Activated CD8-positive, alpha-beta T cell treated with anti-CD3 and anti-CD28 coated beads for 36 hours (primary cell): ENCODE measurements at places on chromosomes 6 and 20. TPM values are rescaled to one million over a fixed set of nuclear protein-coding genes. Genes with fewer than 3 reads are reported as not detected.
A peak's percentile ranks its signal among the peaks of the same experiment; 100 is the strongest.

PTCRA gene
- not detected for total RNA-seq

GRCh38 chr6:69699655-69700054 lies 97.2 kb downstream of the LMBRD1 start:
- no peak for DNase-seq

- no peak for DNase-seq
Measured at GRCh38 chr6:20115246-20115980, 96.9 kb downstream of the MBOAT1 start.

CALHM6 gene
- 10.9 TPM for total RNA-seq

- no peak for DNase-seq
Measured at GRCh38 chr6:105817370-105817769, 268.8 kb upstream of the PRDM1 start.

ALDH5A1 gene
- 20.8 TPM for total RNA-seq

DNMT3B gene
- 2.9 TPM for total RNA-seq

DNA sequence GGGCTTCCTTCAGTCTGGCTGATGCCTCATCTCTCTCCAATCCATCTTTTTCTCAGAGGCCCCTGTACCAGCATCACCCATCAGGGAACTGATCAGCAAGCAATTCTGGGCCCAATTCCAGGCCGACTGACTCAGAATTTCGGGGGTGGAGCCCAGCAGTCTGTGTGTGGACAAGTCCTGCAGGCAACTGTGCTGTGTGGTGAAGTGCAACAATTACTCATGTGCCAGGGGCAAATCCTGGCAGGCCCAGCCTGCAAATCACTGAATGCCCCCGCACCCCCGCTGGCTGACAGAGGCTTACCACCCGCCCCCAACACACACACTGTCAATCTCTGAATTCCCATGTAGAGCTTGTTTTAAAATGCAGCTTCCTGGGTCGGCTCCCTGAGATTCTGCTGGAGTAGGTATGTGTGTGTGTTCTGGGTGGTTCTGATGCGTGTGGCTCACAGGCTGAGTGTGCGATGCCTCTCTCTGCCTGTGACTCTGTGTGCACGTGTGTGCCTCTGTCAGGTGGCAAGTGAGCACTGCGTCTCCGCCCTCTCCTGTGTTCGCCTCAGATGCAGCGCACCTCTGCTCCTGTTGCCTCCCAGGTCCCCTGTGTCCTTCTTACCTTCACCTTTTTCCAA lies 45.4 kb downstream of the SSR1 start:
- DNase-seq = no peak

DNA sequence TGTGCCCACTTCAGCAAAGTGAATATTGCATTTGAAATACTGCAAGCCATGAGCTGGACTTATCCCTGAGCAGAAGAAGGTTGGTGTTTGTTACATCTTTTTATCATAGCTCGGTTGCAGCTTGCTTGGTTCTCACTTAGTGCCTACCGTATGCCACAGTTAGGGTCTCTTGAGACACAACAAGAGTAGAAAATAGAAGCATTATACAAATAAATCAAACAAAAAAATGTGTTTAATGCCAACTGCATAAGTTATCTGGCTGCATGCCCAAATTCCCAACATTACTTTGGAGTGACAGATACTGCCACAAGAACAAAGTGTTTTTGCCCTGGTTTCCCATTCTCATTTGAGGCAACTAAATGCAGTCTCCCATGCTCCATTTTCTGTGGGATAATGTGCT lies 53.9 kb upstream of the LAMP5 start:
- DNase-seq = no peak

GRCh38 chr20:55830121-55830827 lies 175.0 kb downstream of the CBLN4 start:
- DNase-seq = no peak

NT5E gene
- 6.7 TPM for total RNA-seq

GRCh38 chr6:25050356-25050755 lies 114.6 kb upstream of the RIPOR2 start:
- peak; percentile 86 for DNase-seq

COL12A1 gene
- not detected for total RNA-seq

GRCh38 chr6:43220439-43220951 lies 8.8 kb downstream of the DNPH1 start:
- no peak for DNase-seq

DNA sequence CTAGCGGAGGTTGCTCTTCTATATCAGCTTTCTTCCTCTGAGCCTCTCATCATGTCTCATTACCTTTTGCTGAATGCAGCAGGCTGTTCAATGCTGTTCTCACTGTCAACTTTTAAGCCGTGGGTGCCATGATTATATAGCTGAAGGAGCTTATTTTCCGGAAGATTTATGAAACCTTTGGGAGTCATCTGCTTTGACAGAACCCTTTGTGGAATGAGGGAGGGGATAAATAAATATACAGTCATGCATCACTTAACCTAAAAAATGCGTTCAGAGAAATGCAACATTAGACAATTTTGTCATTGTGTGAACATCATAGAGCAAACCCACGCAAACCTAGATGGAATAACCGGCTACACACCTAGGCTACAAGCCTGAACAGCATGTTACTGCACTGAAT lies 102.2 kb upstream of the AKAP12 start:
- no peak for DNase-seq

- no peak for DNase-seq
Measured at GRCh38 chr6:116395647-116396046, 24.9 kb downstream of the DSE start.

SLC12A5 gene
- total RNA-seq = 0.43 TPM

GRCh38 chr6:4936681-4937041 lies 67.2 kb downstream of the RPP40 start:
- DNase-seq = peak; percentile 12

IYD gene
- not detected for total RNA-seq

FHL5 gene
- total RNA-seq = not detected

DNA sequence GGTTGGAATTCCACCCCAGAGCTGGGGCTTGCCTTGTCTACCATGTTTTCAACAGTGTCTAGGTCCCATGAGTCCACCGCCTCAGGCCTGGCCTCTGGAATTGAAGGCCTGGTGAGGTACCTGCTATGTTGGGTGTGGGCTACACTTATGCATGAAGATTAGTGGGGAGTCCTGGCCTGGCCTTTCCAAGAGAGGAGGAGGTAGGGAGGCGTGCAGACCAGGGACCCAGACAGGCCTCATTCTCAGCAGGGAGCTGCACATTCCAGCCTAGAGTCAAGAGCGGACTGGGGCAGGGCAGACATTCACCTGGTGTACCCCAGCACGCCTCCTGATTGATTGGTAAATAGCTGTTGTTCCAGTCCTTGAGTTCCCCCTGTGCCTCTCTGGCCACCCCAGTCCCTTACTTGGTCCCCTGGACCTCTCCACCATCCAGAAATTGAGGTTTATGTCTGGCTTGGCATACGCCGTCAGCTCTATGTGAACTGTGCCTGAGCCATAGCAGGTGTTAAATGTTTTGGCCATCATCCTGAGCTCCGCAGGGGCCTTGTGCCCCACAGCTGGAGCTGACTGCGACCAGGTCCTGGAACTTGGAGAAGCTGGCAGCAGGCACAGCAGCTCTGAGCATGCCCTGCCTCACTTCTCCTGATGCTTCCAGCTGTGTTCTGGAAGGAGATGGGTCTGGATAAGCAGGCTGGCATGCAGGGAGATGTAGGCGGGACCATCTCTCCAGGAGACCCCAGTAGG lies 8.2 kb upstream of the VEGFA start:
- DNase-seq = no peak

DNA sequence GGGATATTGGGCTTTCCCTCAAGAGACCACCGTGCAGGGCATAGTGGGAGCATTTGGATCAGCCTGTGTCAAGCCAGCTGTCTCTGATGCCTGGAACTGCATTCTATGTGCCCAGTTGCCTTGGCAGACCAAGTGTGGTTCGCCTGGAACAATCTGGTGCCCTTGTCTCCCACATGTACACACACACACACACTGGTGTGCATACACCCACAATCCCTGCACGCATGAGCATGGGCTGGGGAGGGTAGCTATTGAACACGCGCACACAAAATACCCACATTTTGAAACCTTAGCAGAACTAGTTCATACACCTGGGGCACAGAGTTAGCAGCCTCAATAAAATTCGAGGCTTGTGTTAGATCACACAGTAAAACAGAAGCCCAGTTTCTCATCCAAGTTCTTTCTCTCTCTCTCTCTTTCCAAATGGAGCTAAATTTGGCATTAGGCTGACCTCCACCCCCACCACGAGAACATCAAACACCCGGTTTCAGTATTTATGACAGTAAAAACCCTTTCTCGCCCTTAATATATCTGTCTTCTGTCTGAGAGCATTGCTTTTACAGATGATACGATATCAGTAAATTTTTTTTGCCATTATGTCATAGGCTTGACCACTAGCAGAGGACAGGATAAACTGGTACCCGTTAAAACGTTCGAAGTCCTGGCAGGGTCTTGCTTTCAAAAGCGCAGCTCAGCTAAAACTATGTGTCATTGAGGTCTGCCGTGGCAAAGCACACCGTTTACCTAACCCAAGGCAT lies 18.2 kb upstream of the NFATC2 start:
- no peak for DNase-seq

DNA sequence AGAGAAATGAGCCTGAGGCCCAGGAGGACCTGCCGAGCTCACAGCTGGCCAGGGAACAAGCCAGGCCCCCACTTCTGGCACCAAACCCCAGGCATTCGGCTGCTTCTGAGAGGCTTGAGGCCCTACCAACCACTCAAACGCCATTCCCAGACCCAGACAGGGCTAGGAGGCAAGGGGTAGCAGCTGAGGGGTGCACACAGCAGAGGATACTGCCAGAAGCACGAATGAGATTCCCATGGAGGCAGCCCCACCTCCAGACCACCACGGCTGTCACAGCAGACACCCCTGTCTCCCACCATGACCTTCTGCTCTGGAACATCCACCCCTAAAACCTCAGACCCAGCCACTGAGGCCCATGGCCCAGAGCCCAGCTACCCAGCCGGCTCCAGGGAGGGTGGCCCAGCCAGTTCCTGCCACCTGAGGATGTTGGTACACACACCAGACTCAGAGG lies 36.1 kb downstream of the NTSR1 start:
- no peak for DNase-seq

GRCh38 chr6:148509800-148510581 lies 167.4 kb downstream of the SASH1 start:
- DNase-seq = no peak

VSX1 gene
- total RNA-seq = not detected

GRCh38 chr6:31634131-31634530 lies 13.6 kb downstream of the PRRC2A start:
- no peak for DNase-seq

KCNG1 gene
- total RNA-seq = 1.8 TPM

GRCh38 chr6:149895833-149896271 lies 2.1 kb downstream of the RAET1E start:
- peak; percentile 71 for DNase-seq

- DNase-seq = peak; percentile 44
Measured at GRCh38 chr6:159788753-159789376, 537 bp downstream of the TCP1 start.

RARS2 gene
- total RNA-seq = 20.4 TPM

DNA sequence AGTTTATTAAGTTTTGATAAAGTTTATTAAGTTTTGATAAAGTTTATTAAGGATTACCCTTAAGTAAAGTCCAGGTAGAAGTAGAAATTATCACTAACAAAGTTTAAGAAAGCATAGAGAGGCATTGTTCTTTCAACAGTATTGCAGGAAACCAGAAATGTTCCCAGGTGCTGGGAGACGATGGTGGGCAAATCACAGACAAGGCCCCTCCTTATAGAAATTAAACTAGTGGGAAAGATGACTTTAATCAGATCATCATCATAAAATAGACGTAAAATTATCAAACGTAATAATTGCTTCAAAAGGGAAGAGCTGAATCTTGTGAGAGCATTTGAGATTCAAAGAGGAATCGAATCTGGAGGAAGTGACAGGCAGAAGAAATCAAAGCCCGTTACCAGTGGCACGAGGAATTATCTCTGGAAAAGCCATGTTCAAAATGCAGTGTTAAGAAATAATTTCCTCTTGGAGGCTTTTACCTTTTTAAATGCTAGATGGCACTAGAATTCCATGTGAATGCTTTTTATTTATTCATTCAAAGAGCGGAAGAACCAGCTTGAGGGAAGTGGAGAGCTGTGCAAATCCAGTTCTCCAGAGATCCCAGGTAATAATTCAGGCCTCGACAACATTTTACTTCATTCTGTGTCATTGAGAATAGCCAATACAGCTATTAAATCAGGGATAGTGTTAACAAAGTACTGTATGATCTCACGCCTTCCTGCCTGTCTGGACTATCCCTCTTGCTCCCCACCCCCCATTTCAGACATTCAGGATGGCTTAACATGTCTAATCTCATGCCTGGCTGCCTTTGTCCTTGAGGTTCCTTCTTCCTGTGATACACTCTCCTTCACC lies 1.0 kb upstream of the APMAP start:
- DNase-seq = no peak

GRCh38 chr6:38346291-38347079 lies 293.2 kb downstream of the BTBD9 start:
- DNase-seq = no peak

BCAS4 gene
- 27.3 TPM for total RNA-seq

LRRN4 gene
- not detected for total RNA-seq

GRCh38 chr6:44041461-44042260 lies 85.6 kb downstream of the MRPL14 start:
- no peak for DNase-seq

BPIFA1 gene
- not detected for total RNA-seq

OOEP gene
- not detected for total RNA-seq

DNA sequence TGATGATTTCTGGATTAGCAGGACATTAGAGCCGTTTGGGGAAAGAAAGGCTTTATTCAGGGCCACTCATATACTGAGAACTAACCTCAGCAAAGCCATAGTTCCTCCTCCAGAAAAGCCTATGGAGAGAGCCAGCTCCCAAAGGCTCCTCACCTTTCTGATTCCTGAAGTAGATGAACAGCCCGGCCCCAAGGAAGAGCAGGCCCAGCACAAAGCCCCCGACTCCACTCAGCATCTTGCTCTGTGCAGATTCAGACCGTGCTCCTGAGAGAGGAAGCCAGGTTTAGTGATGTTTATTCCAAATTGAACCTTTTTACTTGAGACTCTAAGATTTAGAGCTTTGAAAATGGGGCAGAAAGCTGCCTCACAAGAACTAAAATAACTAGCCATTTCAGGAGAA lies 9.1 kb downstream of the HLA-DRB1 start:
- no peak for DNase-seq

- DNase-seq = no peak
Measured at GRCh38 chr6:7463785-7464184, 74.2 kb downstream of the RIOK1 start.

BNIP5 gene
- total RNA-seq = not detected

DNA sequence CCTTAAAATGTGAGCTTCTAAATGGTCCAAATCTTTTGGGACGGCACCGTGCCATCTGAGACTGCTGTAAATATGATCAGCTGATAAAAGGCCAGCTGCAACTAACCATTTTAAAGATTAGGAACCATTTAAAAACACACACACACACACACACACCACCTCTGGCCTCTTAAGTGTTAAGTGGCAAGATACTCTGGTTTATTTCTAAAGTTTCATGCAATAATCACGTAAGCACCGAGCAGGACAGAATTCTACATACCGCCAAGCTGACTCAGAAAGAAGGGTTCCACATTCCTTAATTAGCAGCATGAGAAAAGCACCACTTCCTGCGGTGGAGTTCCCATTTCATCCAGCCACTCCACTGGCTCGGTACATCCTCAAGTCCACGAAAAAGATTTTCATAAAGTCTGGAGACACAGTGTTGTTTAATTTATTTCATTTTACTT lies 17.8 kb upstream of the ZNF217 start:
- no peak for DNase-seq

ZBTB46 gene
- 0.31 TPM for total RNA-seq
